Activated CD4-positive, alpha-beta T cell treated with anti-CD3 and anti-CD28 coated beads, Interleukin-2, amount 10 ng/mL, durations not matched to agents 7 days and 5 days (primary cell): ENCODE measurements at places on chromosomes 6 and 20. TPM values are rescaled to one million over a fixed set of nuclear protein-coding genes. Genes with fewer than 3 reads are reported as not detected.
A peak's percentile ranks its signal among the peaks of the same experiment; 100 is the strongest.

The BNIP5 gene
- not detected for total RNA-seq

The MRAP2 gene
- total RNA-seq = not detected

The FAM83D gene
- 22.5 TPM for total RNA-seq

The OSER1 gene
- total RNA-seq = 25.8 TPM

The PRDM13 gene
- total RNA-seq = not detected

The EYA4 gene
- total RNA-seq = not detected

The PSMB8 gene
- total RNA-seq = 307 TPM

The GPANK1 gene
- 42.9 TPM for total RNA-seq

The THBD gene
- total RNA-seq = not detected

The CALHM6 gene
- 7.7 TPM for total RNA-seq

The TBP gene
- total RNA-seq = 23.6 TPM

The SFTA2 gene
- not detected for total RNA-seq

The TAAR9 gene
- total RNA-seq = not detected

The KCNQ5 gene
- total RNA-seq = 3.9 TPM

- no peak for DNase-seq
Observed at GRCh38 chr6:23213193-23213592, 643.8 kb downstream of the HDGFL1 start.

DNA sequence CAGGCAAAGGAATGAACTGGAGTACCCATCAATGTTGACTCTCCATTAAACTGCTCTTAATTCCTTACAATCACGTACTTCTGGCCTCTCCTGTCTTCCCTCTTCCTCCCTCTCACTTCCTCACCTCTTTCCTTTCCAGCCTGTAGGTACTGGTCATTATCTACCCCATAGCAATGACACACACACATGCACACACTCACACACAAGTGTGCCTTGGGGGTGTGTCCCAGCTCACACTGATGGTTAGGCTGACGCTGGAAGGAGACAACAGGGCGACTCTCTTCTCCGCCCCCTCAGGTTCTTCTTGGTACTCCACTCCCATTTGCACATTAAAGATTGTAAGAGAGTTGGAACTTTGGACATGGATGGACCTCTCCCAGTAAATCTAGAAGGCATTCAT lies 14.0 kb upstream of the SERPINB9 start:
- no peak for DNase-seq

DNA sequence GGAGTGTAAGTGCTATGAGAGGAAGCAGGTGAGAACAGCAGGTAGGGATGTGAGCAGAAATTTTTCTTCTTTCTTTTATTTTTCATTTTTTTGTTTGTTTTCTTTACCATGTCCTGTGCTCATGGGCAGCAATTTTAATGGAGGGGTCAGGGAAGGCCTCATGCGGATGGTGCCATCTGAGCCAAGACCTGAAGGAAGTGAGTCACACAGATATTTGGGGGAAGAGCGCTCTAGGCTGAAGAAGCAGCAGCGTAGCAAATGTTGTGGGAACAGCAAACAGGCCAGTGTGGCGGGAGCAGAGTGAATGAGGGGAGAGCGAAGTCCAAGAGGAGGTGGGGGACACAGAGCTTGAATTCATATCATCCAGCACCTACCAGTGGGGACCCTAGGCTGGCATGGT lies 12.7 kb downstream of the SPDEF start:
- no peak for DNase-seq

GRCh38 chr20:49186535-49187329 lies 1.4 kb downstream of the STAU1 start:
- DNase-seq = peak; percentile 80

DNA sequence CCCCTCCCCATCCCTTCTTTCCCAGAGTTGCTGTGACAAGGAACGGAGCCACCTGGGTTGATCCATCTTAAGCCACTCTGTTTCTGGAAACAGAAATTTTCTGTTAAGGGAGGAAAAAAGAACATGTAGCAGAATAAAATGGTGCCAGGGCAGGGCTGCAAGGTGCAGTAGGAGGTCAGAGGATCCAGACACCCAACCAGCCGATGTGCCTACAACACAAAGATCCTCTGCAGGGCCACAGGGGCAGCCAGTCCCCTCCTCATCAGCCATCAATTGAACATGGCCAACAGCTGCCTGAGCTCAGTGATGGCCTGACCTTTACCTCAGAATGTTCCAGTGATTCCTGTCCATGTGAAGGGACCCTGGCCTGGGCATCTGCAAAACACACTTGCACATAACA lies 11.9 kb downstream of the MDFI start:
- DNase-seq = no peak

- peak; percentile 9 for DNase-seq
Observed at GRCh38 chr6:4647414-4648365, 128.5 kb upstream of the CDYL start.

DNA sequence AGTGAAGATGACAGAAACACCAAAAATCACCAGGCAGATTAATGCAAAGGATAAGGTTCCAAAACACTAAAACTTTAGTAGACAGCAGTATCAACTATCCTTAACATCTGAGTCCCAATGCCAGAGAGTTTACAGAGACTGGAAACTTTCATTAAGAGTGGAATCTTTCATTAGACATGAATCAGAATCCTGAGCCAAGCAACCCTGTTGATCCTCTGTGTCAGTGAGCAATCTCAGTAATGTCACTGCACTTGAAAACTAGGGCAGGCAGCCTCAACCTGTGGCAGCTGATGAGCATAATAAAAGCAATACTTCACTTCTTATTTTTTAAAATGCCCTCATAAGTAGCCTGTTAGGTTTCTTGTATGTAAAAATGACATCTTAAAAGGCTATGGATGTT lies 252.8 kb upstream of the PLN start:
- no peak for DNase-seq

GRCh38 chr20:42613076-42613475 lies 576.6 kb downstream of the PTPRT start:
- DNase-seq = no peak

GRCh38 chr6:46715141-46715540 lies 20.0 kb downstream of the PLA2G7 start:
- DNase-seq = no peak

DNA sequence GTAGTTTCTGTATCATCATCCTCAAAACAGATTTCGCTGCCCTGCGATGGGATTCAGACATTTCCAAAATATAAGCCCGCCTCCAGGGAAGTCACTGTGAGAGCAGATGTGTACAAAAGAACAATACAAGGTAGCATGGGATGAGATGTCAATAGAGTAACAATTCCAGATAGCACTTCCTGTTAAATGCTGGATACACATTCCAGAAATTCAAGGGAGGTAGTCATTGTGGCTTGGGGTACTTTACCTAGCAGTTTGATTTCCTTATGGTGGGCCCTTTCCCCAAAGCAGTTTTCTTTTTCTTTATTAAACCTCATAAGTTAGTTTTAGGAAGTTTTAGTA lies 2.5 kb downstream of the RNF217 start:
- DNase-seq = no peak

DNA sequence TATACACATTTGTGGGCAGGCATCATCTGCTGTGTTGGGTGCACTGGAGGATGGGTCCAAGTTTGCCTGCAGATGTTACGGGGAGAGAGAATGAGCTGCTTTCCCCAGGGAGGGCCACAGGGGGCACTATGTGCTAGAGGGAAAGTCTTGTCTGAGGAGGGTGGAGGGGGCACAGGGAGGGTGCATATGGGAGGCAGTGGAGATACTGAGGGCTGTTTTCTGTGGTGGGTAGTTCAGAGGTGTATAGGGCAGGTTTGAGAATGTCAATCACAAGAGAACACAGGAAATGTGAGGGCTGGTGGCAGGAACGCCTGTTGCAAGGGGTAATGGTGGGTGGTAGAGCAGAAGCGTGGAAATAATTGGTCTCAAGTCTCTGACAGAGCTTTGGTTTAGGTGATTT lies 7.7 kb upstream of the PTPRA start:
- DNase-seq = no peak

GRCh38 chr20:24868959-24869358 lies 80.1 kb upstream of the CST7 start:
- DNase-seq = no peak

GRCh38 chr6:119116712-119117281 lies 38.3 kb upstream of the FAM184A start:
- no peak for DNase-seq

DNA sequence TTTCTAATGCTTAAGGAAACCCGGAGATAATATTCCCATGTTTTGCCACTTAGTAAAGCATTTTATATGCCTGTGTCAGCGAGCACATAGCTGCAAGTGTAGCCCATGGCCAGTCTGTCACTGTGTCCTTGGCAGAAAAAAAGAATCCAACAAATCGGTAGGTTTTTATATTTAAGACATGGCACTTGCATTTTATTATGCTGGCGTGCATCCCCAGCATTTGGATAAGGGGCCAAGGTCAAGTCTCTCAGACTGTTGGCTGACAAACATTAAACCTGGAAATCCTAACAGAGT lies 1.2 kb upstream of the ZNF184 start:
- DNase-seq = no peak

GRCh38 chr6:96878143-96878542 lies 19.5 kb downstream of the NDUFAF4 start:
- DNase-seq = no peak

GRCh38 chr6:42616716-42617115 lies 52.9 kb downstream of the UBR2 start:
- DNase-seq = no peak

- DNase-seq = no peak
Observed at GRCh38 chr6:113511100-113511499, 346.0 kb upstream of the MARCKS start.

- no peak for DNase-seq
Observed at GRCh38 chr6:129516787-129517186, 193.2 kb downstream of the ARHGAP18 start.

GRCh38 chr6:146700078-146700686 lies 101.4 kb downstream of the ADGB start:
- DNase-seq = peak; percentile 50

- DNase-seq = no peak
Observed at GRCh38 chr20:7248281-7249201, 481.1 kb downstream of the BMP2 start.

GRCh38 chr20:32017711-32018251 lies 7.5 kb downstream of the CCM2L start:
- DNase-seq = peak; percentile 31

GRCh38 chr6:165245287-165245686 lies 64.1 kb downstream of the C6orf118 start:
- no peak for DNase-seq

DNA sequence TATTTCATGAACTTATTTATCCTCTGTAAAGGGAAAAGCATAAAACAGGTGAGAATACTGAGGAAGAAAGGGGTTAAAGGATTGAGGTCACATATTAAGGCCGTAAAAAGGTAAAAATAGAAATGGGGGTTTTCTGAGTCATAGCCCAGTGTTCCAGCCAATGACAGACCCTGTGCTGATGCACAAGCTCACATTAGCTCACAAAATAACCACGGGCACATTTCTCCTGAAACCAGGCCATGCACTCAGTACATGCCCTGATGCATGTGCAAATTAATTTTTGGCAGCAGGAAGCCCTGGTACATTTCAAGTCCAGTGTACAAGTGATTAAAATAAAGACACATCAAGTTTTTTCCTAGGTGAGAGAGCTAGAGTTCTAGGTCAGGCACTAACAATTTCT lies 194.4 kb downstream of the TMEM200A start:
- no peak for DNase-seq

DNA sequence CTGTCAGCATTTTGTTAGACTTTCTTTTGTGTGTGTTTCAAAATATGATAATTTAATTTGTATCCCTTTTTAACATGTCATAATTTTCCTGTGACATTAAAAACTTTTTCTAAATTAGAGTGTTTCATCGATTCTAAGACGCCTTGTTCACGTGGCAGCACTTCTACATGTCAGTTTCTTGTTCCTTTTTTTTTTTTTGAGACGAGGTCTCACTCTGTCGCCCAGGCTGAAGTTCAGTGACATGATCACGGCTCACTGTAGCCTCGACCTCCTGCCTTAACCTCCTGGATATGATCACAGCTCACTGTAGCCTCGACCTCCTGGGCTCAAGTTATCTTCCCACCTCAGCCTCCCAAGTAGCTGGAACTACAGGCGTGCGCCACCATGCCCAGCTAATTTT lies 27.6 kb upstream of the ADRM1 start:
- no peak for DNase-seq

DNA sequence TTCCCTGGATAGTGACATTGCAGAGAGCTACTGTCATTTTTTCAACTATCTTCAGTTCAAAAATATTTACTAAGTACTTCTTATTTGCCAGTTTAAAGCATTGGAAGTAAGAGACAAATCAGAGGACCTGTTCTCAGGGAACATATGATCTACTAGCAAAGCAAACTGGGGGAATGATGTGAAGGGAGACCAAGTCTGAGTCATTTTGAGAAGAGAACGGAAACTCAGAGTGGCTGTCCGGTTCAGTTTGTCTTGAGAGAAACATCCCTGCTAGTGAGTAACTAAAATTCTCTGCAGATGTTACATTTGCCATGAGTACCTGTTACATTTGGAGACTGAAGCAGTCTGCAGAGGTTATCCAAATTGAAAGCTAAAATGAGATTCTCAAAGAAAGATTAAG lies 118.3 kb downstream of the KCNQ5 start:
- no peak for DNase-seq

- DNase-seq = no peak
Observed at GRCh38 chr20:62590309-62591121, 51.8 kb upstream of the SLCO4A1 start.

DNA sequence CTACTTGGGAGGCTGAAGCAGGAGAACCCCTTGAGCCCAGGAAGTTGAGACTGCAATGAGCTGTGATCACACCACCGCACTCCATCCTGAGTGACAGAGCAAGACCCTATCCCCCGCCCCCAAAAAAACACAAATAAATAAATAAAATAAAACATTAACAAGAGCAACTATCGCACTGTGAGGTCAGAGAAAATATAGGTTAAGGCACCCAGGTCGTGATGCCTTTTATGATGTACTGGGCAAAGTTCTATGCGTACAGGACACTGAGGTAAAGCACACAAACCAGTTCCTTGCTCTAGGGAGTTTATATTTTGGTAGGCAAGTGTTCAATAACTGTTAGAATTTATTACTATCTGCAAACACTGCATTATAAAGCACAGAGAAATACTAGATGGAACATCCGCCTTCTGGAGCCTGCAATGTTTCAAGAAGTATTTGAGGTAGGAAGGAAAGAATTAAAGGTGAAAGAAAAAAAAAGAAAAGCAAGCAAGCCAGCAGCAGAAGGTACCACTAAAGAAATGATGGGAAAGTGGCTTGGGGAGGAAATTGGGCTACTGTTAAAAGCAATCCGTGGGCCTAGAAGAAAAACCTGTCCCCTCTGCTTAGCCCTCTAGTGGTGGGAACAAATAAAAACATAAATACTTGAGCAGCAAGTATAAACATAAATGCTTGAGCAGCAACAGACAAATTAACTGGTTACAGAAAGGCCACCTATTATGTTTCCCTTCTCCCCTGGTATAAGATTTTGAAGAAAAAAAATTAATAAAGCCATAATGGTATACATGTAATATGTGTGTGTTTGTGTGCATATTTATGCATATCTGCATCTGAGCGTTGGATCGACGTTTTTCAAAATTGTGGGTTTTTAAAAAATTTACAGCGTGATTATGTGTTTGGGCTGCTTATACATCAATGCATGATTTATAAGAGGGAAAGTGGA lies 128.0 kb downstream of the PHACTR1 start:
- DNase-seq = no peak

- no peak for DNase-seq
Observed at GRCh38 chr6:44522871-44523270, 135.4 kb downstream of the CDC5L start.
